ENCODE measurements at places on chromosomes 7 and 10.

DNA sequence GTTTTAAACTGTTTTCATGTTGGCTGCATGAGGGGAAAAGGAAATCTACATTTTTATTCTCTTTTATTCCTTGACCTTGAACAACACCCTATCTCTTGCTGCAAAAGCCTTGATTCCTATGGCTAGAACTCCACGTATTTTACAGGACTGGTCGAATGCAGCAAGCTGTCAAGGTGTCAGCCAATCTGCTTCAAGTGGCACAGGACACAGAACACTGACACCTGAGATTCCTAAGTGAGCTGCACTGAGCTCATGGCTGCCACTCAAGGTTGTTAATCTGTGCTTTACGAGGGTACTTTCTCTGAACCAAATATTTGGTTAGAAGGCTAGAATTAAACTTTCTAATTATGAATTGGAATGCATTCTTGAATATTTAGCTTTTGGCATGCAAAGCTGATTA is 349.7 kb upstream of the COBL start:
- DNase-seq: no peak

- no peak for DNase-seq
These were observed 71.0 kb downstream of the MKI67 start for GRCh38 chr10:128055061-128055868.

DNA sequence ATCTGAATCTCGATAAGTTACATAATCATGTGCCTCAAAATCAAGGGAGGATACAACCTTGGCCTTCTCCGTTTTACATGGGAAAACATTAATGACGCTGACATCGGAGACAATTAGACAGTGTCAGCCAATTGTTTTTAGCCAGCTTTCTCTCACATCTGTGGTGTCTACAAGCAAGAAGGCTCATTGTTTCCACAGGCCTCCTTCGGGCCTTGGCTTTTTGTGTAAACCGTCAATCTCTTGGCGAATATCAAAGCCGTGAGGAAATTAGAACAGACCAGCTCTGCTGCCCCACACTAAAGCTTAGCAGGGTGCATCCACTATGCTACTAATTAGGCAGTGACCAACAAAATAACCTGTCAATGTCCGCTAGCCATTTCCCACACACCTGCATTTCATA is 43.2 kb downstream of the VAX1 start:
- no peak for DNase-seq

GRCh38 chr10:89160339-89160738 is 46.8 kb downstream of the CH25H start:
- no peak for DNase-seq

- peak; percentile 81 for DNase-seq
These were observed 106.1 kb downstream of the PRKCQ start for GRCh38 chr10:6473901-6474370.

DNA sequence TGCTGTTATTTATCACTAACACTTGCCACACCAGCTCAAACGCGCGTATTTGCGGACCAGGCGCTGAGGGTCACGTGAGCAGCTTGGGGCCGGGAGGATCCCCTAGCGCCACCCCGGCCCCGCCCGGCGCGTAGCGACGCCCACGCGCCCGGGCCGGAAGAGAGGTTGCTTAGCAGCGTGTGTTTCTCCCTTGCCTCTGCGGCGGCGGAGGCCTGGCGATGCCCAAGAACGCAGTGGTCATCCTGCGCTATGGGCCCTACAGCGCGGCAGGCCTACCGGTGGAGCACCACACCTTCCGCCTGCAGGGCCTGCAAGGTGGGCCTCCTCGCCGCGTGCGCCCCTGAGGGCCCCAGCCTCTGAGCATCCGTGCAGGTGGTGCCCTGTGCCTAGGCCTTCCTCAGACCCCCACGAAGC is at the start of gene C10orf53:
TSS of gene C10orf53 (plus strand) at position 172 of the 414 bp plus-strand sequence. CDS start at position 219, 47 bp downstream.
- DNase-seq: no peak

DNA sequence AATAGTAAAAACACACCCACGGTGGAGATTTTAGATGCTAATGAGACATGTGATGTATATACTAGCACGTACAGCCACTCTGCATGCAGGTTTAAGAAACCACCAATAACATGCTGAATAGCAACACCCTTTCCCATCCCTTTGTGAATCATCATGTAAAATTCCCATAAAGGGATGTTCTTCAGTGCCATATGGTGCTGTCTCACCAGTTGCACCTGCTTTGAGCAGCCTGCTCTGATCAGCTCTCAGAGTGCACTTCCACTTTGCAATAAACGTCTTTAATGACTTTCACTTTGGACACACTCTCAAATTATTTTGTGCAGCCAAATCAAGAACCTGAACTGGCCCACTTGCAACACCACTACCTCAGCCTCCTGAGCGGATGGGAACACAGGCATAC is 615.0 kb downstream of the ANKRD7 start:
- DNase-seq: no peak

- DNase-seq: no peak
These were observed 74.5 kb upstream of the CAPZA2 start for GRCh38 chr7:116787881-116788280.

- no peak for DNase-seq
These were observed 177.2 kb downstream of the SEC23IP start for GRCh38 chr10:120069700-120070099.

GRCh38 chr7:141544831-141545230 is 6.4 kb upstream of the AGK start:
- DNase-seq: no peak

- DNase-seq: no peak
These were observed 149.1 kb downstream of the UBE2H start for GRCh38 chr7:129803546-129804081.

DNA sequence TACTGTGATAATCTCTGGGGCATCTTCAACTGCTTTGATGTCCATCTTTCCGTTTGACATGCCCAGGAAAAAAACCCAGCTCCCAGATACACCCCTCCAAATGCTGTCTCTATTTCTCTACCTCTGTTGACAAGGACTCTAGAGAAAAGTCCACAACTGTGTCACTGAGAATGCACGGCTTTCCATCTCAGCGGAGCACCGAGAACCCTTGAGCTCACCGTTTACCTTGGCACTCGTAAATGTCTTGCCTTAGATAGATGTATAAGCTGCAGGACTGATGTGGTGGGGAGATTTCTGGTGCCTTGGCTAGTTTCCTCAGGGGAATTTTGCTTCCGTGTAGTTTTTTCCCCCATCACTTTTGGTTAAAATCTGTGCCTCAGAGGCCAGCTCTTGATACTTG is 7.4 kb upstream of the MAPK8 start:
- DNase-seq: no peak

DNA sequence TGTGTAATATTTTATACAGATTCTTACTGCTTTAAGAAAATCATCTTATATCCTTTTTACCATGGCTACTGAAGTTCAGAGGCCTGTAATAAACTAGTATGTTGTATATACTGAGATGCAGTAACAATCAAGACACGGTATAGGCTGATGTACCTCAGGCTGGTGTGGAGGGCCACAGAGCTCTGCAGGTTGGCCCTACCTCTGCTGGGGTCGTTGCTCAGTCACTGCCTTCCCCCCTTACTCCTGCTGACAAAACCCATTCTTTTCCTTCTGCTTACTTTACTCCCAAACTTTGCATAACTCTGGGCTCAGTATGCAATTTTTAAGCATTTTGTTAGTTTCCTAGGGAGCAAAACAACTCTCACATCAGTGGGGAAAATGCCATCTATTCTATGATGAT is 200.1 kb upstream of the FOXP2 start:
- no peak for DNase-seq

DNA sequence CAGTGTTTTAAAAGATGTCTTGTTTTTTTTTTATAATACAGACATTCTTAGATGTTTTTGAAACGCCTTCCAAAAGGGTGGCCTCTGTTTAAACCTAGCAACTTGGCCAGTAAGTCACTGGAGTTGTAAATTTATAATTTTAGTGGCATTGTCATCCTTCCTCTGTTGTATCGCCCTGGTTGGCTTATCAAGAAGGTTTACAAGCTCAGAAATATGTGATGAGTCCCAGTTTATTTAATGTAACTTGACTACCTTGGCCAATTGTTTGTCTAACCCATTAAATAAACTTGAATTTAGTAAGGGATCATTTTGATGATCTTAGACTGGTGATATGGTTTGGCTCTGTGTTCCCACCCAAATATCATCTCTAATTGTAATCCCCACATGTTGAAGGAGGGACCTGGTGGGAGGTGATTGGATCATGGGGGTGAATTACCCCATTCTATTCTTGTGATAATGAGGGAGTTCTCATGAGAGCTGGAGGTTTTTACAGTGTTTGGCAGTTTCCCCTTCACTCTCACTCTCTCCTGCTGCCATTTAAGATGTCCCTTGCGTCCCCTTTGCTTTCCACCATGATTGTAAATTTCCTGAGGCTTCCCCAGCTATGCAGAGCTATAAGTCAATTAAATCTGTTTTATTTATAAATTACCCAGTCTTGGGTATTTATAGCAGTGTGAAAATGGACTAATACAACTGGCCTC is 13.4 kb upstream of the NT5C3A start:
- DNase-seq: no peak

DNA sequence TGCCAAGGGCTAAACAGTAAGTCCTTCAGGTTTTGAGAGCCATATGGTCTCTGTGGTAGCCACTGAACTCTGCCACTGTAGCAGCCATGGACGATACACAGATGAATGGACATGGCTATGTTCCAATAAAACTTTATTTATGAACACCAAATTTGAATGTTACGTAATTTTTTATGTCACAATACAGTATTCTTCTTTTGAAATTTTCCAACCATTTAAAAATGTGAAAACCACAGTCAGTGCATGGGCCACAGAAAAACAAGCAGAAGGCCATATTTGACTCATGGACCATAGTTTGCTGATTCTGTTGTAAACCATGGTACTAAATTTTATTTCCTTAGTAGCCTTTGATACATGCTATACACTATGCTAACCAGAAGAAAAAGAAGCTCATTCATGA is 361.8 kb downstream of the MAGI2 start:
- DNase-seq: no peak

DNA sequence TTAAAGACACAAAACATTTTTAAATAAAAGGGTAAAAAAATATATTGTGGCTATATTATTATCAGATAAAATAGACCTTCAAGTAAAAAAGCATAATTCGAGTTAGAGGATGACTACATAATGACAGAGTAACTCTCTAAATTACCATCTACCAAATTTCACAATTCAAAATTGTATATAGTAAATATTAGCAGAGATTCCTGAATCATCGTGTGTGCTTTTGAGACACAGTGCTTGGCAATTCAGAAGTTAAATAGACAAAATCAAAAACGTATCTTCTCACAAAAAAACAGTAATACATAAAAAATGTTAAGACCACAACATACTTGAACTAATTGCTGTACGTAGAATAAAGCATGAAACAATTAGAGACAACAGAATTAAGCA is 110.4 kb downstream of the AHR start:
- DNase-seq: no peak

GRCh38 chr10:28798428-28798955 is 121.2 kb downstream of the BAMBI start:
- no peak for DNase-seq

- DNase-seq: no peak
These were observed 4.3 kb downstream of the LRRC20 start for GRCh38 chr10:70378122-70378521.

DNA sequence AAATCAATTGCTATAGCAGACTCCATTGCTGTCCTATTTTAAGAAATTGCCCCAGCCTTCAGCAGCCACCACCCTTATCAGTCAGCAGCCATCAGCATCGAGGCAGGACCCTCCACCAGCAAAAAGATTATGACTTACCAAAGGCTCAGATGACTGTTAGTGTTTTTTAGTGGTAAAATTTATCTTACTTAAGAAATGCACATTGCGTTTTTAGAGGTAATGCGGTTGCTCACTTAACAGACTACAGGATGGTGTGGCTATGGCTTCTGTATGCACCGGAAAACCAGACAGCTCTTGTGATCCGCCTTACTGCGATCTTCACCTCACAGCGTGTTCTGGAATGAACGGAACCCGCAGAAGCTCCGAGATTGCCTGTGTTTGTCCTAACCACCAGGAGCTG is 58.1 kb downstream of the WDR37 start:
- no peak for DNase-seq

GRCh38 chr7:132732321-132732865 is 156.1 kb upstream of the PLXNA4 start:
- DNase-seq: no peak

DNA sequence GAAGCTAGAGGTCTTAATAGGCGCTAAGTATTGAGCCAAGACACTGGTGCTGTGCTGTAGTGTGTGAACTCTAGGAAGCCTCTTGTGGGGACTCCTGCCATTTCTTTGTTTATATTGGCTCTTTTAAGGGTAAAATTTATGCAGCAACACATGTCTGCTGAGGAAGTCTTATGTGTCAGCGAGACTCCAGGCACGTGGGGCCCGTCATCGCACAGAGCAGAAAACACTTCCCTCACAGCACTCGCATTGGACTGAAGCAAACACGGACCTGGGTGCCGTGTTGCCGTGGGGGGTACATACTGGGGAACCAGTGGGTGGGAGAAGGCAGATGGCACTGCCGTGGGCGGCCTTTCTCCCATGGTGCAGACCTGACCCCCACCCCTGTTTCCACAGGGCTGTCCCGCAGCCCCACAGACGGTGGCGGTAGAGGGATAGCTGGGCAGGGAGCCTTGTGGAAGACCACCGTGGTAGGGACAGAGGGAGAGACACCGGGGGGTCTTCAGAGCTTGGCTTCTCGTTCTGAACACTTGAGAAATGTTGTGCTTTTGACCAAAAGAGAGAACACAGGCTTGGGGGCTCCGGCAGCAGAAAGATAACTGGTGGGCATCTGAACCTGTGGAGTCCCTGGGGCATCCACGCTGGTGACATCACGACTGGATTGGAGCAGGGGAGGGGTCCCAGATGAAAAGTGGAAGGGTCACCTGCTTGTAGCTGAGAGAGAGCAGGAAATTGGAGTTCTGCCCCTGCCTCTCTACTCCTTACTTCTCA is 284.7 kb upstream of the SHH start:
- no peak for DNase-seq

- DNase-seq: no peak
These were observed 257.9 kb downstream of the PRPF18 start for GRCh38 chr10:13844651-13845050.

- no peak for DNase-seq
These were observed 109.2 kb downstream of the PTPN20 start for GRCh38 chr10:47020471-47020870.

DNA sequence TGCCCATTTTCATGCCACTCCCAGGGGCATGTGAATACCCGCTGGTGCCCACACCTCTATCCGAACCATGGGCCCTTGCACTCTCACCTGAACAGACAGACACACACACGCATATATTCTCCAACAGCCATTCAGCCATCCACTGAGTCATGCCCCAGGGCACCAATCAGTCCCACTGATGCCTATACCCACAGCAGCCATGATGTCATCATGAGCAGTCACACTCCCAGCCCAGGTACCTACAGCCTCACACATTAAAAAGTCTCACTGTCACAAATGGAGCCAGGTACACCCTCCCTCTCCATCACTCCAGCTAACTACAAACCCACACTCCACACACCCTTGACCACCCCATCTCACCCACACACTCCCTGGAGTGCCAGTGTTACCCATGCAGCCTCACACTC is 12.2 kb downstream of the VSIR start:
- DNase-seq: no peak
